ENCODE measurements at places on chromosomes 2 and 18. TPM values are rescaled to one million over a fixed set of nuclear protein-coding genes. Genes with fewer than 3 reads are reported as not detected.

GRCh38 chr2:235576337-235576910 lies 82.6 kb downstream of the AGAP1 start:
- no peak overlapping the region for H3K4me3 ChIP-seq
- H3K27me3 ChIP-seq, result no peaks in the 10 kb centered on the region
- DNase-seq, result no peak
- H3K27ac ChIP-seq, result peak overlapping the region; percentile 69
- H3K36me3 ChIP-seq, result no peaks in the 10 kb centered on the region

- H3K27ac ChIP-seq, result no peak overlapping the region
- no peaks in the 10 kb centered on the region for H3K4me1 ChIP-seq
- DNase-seq, result no peak
- H3K36me3 ChIP-seq, result no peaks in the 10 kb centered on the region
These were observed 186.1 kb downstream of the ETAA1 start for GRCh38 chr2:67583185-67583584.

Gene VIT
- total RNA-seq, result 123 TPM

DNA sequence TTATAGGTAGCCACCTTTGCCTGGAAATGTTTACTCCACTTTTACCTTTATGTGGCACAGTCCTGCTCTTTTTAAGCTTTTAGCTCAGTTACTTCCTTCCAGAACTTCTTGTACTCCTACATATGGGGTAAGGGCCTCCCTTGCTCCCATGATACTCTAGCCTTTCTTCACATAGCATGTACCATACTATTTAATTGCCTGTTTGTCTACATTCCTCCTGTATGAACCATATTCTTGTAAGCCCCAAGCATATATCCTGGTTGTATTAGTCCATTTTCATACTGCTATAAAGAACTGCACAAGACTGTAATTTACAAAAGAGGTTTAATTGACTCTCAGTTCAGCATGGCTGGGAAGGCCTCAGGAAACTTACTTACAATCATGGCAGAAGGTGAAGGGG lies 90.6 kb upstream of the VWC2L start:
- H3K27ac ChIP-seq, result no peak overlapping the region
- H3K36me3 ChIP-seq, result no peaks in the 10 kb centered on the region
- DNase-seq, result no peak
- no peaks in the 10 kb centered on the region for H3K27me3 ChIP-seq
- H3K4me1 ChIP-seq, result no peaks in the 10 kb centered on the region

GRCh38 chr2:240965296-240965904 lies 33.0 kb upstream of the SNED1 start:
- no peak overlapping the region for H3K27ac ChIP-seq
- H3K27me3 ChIP-seq, result no peaks in the 10 kb centered on the region
- no peaks in the 10 kb centered on the region for H3K36me3 ChIP-seq
- H3K4me3 ChIP-seq, result no peak overlapping the region
- DNase-seq, result peak; percentile 10

Gene CYS1
- 10.5 TPM for total RNA-seq

Gene ABCB11
- total RNA-seq, result 0.39 TPM
